PC-9 (cell line): ENCODE measurements at places on chromosomes 16 and 17.

DNA sequence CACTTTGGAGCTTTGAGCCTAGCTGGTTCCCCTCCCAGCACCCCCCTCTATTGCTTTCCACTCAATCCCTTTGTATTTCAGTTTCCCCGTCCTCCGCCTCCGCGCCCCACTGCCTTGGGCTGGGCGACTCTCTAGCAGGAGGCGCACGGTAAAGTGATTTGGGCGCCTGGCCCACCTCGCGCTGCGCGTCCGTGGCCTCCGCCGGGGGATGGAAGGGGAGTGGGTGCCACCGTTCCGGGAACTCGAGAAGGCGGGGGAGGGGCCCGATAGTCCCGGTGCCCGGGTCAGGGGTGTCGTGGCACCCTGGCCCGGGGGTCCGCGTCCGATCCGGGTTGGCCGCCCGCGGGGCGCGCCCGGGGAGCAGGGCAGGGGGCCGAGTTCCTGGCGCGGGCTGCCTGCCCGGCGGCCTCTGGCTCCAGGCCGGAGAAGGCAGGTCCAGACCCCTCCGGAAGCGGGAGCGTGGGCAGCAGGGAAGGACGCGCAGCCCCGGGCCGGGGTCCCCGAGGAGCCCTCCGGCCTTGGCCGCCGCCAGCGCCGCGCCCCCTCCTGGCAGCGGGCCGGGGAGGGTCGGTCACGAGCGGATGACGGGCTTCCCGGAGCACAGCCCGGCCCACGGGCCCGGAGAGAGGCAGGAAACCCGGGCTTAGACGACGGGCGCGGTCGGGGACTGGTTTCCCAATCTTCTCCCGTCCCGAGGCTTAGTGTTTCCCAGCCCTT, 15.8 kb downstream of the MEOX1 start:
- no peak for DNase-seq

- DNase-seq, result peak; percentile 41
These were observed at the start of gene RAPGEFL1 for GRCh38 chr17:40177275-40177874. RAPGEFL1 (plus strand) TSS chr17:40177470; CDS start chr17:40177862, 392 bp downstream.

DNA sequence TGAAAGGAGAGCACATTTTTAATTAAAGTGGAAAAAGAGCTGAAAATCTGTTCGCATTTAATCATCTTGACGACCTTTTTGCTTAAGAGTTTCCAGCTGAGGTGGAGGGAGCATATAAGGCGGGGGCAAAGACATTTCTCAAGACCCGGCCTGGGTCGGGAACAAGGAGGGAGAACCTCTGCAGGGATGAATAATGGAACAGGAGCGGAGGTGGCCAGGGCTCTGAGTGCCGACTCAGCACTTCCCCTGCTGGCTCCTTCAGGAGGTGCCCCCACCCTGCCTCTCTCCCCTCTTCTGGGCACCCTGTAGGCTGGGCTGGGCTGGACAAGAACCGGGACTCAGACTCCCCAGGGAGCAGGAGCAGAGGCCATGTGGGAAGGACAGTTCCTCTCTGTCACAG, 7.9 kb upstream of the NGFR start:
- DNase-seq, result no peak

DNA sequence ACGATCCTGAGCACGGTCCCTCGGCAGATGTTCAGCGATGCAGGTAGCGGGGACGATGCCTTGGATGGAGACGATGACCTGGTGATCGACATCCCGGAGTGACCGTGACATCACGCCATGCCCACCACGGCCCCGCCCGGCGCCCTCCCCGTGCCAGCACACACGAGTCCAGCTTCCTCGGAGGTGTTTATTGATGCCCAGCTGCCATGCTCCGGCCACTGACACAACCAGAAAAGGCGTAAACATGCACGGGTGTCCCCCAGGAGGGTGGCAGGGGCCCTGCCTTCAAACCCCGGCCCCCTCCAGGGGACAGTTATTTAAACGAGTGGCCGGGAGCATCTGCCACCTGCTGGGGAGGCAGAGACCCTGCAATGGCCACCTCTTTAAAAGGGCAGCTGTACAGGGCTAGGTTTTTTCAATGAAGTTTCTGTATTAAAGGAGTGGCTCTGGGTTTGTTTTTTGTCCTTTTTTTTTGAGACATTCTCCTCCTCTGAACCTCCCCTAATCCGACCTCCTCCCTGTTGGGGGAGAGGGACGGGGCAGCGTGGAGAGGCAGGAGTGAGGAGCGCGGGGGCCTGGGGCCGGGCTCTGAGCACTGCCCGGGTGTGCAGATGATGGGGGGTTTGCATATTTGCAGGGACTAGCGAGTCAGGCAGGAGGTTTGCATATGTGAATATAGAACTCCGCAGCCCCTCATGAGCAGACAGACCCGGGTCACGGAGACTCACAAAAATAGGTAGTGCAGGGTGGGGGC, 5.3 kb downstream of the DOC2A start:
- no peak for DNase-seq

- DNase-seq, result no peak
These were observed 898 bp downstream of the CAPNS2 start for GRCh38 chr16:55567382-55567781.

DNA sequence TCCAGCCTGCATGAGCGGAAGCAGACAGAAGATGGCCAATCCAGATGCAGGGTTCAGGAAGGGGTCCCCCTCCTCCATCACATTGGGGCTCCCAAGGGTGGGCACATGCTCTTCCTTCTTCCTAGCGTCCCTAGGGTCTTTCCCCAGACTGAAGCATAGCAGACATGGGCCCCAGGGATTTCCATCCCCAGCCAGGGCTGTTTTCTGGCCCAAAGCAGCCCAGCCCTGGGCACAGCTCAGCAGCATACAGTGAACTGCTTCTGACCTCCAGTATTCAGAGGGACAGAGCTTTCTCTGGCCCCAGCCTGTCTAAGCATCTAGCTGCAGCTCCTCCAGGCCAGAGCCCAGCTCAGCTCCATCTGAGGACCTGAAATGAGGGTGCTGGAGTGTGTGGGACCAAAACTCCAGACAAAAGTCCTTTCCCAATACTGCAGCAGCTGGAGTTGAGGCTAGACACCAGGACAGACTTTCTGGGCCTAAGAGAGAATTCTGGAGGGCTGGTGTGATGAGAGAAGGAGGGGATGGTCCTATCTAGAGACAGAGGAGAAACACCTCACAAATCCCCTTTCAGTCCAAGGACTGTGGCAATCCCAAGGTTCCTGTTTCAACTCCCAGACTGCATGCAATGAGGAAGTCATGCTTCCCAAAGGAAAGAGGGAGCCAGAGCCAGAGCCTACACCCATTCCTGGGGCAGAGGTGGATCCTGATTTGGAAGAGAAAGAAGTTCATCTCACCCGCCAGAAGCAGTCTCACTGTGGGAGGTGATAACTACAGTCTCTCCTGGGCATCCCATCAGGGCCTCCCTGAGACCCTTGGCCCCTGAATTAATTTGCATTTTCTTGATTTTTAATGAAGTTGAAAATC, 4.5 kb upstream of the FOXN1 start:
- no peak for DNase-seq

- no peak for DNase-seq
These were observed 509 bp upstream of the ATP2C2 start for GRCh38 chr16:84367750-84368307.

DNA sequence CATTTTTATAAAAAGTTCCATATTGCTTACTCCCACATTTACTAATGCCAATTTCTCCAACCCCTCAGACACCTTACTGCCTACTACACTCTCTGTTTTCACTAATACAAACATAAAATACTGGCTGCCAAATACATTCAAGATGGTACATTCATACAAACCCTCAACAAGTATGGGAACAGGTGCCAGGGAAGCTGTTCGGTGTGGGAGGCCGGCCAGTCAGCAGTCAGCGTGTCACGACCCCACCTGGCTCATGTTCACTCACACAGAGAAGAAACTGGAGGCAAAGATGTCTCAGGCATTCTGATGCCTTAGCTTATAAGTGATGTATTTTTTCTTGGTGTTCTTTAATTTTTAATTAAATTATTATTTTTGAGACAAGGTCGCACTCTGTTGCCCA, 42.4 kb upstream of the TRAP1 start:
- no peak for DNase-seq

DNA sequence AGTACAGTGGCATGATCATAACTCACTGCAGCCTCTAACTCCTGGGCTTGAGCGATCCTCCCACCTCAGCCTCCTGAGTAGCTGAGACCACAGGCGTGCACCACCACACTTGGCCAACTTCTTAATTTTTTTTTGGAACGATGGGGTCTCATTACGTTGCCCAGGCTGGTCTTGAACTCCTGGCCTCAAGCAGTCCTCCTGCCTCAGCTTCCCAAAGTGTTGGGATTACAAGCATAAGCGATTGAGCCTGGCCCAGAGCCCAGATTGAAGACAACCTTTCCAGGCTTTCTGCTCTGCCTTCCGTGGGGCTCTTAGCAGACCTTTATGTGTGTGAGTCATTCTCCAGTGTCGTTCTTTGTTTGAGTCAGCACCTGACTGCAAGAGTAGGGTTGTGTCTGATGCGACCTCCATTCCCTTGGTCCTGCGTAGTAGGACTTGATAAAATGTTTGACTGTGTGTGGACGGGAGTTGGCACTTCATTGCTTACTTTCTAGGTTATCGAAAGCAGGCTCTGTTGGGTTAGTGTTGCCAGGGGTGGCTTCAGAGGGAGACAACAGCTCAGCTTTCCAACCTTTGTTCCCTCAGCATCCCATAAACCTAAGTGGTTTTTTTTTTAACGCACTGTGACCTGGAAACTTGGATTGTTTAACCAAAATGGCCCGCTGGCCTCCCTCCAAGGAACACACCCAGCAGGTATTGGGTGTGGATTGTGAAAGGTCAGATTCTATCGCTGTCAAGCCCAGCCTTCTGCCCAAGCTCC, 26.4 kb downstream of the EEF2K start:
- DNase-seq, result peak; percentile 94

DNA sequence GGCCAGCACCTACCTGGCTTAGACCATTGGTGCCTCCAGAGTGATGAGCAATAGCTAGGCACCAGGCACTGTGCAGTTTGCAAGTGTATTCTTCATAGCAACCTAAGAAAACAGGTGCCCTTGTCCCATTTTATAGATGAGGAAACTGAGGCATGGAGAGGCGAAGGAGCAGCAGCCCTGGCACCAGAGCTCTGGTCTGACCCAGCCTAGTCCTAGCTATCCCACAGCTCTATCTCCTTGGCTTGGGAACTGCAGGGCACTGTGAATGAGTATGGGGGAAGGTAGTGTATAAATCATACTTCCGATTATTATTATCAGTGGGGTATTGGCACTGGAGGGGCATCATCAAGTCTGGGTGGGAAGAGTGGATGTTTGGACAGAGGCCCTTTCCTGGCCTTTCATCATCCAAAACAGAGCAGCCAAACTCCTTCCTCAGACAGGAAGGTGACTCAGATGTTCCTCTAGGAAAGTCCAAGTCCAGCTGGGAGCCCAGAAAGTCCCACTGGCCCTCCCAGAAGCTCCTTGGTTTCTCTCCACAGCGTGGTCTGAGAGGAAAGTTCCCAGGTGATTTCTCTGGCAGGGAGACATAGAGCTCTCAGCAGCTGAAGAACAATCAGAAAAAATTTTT, 32.0 kb upstream of the PLLP start:
- DNase-seq, result no peak

DNA sequence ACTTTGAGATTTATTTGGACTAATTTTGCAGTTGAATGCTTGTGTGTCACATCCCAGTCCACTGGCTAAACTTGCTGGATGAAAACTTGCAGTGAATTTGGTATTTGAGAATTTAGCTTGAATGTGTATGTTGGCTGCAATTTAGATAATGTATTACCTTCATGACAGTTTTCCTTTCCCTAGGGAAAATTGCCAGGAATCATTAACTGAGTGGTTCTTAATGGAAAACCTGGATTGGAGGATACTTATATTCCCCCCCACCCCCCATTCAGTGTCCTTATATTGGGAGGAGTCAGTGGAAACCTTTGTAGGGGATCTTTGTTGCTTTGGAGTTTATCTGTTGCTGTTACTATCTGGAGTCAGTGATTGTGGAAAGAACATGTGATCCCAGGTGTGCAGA, 67.6 kb downstream of the KPNA2 start:
- no peak for DNase-seq

- no peak for DNase-seq
These were observed 1.1 kb upstream of the FASN start for GRCh38 chr17:82098939-82099763.

DNA sequence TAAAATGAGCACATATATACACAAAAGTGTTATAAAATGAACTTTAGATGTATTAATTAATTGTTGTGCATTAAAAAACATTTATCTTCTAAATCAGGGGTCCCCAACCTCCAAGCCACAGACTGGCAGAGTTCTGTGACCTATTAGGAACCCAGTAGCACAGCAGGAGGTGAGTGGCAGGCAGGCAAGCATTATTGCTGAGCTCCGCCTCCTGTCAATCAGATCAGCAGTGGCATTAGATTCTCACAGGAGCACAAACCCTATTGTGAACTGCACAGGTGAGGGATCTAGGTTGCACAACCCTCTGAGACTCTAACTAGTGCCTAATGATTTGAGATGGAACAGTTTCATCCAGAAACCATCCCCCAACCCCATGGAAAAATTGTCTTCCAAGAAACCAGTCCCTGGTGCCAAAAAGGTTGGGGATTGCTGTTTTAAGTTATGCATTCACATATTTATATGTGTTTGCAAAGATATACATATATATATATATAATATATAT, 583.7 kb downstream of the KCNJ2 start:
- no peak for DNase-seq

GRCh38 chr16:1034230-1035065, 38.1 kb upstream of the SSTR5 start:
- DNase-seq, result no peak

DNA sequence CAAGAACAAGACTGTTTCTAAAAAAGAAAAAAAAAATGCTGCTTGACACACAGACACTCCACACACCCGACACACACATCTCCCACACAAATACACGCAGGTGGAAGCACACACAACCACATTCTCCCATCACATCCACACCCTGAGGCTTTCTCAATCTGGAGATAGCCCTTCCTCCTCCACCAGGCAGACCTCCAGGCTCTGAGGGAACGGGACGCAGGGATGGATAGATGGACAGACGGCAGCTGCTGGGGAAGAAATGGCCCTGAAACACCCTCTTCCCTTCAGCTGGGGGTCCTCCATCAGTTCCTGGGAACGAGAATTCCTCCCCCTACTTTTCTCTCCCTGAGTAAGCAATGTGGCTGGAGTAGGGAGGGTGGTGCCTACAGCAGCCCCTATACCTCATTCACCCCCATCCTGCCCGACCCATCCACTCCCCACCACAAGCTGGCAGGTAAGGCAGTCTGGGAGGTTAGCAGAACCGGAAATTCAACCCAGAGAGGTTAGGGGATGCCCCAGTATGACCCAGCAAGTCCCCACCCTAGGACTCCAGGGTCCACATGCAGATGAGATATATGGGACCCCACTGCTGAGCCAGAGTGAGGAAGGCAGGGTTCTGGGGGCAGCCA, 4.1 kb upstream of the LITAFD start:
- DNase-seq, result peak; percentile 70

DNA sequence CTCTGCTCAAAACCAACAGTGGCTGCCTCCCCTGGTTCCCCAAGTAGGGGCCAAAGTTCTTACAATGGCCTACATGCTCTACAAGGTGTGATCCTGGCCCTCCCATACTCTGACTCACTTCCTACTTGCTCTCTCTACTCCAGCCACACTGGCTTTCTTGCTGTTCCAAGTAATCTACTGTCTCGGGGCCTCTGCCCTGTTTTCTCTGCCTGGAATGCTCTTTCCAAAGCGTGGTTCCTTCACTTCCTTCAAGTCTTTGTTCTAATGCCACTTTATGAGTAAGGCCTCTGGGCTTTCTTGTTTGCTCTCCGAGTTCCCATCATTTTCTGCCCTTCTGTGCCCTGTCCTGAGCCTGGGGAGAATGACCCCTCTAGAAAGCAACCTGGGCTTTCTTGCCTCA, 4.1 kb upstream of the CDH3 start:
- DNase-seq, result peak; percentile 51
